ENCODE measurements at places on chromosomes 2 and 18. TPM values are rescaled to one million over a fixed set of nuclear protein-coding genes. Genes with fewer than 3 reads are reported as not detected.

Gene SERPINB11
- not detected for total RNA-seq

Gene IL36G
- not detected for total RNA-seq

Gene CHRNA1
- not detected for total RNA-seq

Gene FLACC1
- 0.63 TPM for total RNA-seq

Gene NYAP2
- not detected for total RNA-seq

Gene CHRNG
- total RNA-seq: not detected

DNA sequence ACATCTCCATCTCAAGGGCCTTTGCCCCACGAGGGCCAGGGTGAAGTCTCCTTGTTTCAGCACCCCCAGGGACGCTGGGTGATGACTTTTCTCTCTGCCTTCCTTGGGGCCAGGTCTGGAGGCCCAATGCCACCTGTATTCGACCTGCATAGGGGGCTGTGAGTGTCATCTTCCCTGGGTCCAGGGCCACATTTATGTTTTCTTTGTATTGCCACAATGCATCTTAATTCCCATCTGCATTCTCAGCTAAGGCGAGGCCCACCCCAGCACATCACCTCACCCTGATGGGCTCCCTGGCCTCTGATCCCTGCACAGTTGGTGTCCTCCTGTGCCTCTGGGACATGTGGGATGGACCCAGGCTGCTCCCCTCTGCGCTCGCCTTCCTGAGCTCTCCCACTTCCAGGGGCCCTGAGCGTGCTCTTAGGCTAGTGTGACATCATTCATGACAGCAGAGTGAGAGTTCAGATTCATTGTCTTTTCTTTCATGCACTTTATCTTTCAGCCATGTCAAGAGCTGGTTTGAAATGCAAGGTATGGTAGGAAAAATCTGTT, 122.0 kb upstream of the COPS8 start:
- H3K4me3 ChIP-seq: no peak overlapping the region
- H3K27me3 ChIP-seq: no peaks in the 10 kb centered on the region
- no peaks in the 10 kb centered on the region for H3K36me3 ChIP-seq
- H3K4me1 ChIP-seq: peaks cover 17% of the 10 kb centered on the region
- DNase-seq: no peak

DNA sequence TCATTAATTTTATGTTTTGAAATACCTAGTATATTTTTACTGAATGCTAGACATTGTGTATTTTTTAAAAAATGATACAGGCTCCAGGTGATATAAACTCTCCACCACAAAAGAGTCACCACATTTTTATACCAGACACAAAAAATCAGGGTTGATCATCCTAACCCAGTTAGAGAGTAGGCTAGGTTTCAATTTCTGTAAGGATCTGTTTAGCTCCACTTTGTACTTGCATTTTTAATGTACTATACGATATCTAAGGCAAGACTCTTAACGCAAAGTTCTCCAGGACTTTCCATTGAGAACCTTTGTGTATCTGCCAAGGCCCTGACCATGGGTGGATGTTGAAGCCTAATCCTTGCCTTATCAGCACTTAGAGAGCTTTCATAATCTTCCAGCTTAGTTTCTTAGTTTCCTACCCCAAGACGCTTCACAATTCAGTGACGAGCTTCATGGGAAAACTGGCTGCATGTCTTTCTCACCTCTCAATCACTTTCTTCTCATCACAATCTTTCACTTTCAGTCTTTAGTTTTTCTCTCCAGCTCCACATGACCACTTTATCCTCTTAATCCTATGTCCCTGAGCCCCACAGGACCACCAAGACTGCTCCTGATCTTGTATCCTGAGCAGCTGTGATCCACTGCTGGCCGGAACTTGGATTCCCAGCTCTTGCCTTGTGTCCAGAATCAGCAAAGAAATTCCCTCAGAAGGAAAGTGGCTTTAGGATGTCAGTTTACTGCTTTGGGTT, 635.8 kb downstream of the RNF144A start:
- DNase-seq: peak; percentile 14
- H3K27ac ChIP-seq: peak overlapping the region; percentile 57
- no peaks in the 10 kb centered on the region for H3K27me3 ChIP-seq
- no peaks in the 10 kb centered on the region for H3K36me3 ChIP-seq
- H3K4me3 ChIP-seq: peak overlapping the region; percentile 20

- no peak overlapping the region for H3K27ac ChIP-seq
- no peaks in the 10 kb centered on the region for H3K36me3 ChIP-seq
- no peak overlapping the region for H3K4me3 ChIP-seq
- H3K27me3 ChIP-seq: no peaks in the 10 kb centered on the region
- no peaks in the 10 kb centered on the region for H3K4me1 ChIP-seq
- no peak for DNase-seq
These were observed 90.8 kb downstream of the WDSUB1 start for GRCh38 chr2:159195697-159196096.

GRCh38 chr2:167575276-167575675, 672.1 kb downstream of the STK39 start:
- no peak overlapping the region for H3K27ac ChIP-seq
- no peaks in the 10 kb centered on the region for H3K36me3 ChIP-seq
- no peak overlapping the region for H3K4me3 ChIP-seq
- no peak for DNase-seq
- no peaks in the 10 kb centered on the region for H3K4me1 ChIP-seq

DNA sequence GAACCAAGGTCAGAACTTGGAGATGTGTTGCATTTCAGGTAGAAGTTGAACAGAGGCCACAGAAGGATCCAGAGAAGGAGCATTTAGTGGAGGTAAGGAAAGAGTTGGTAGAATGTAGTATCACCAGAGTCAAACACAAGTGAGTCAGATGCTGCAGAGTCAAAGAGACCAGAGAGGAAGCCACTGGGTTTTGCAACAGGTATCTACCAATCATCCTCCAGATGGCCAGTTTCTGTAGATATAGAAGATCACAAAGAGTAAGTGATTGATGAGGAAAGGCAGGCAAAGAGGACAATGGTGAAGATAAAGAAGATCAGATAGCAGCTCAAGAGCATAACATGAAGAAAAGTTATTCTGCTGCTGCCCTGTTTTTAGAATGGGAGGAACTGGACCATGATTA, 75.9 kb downstream of the GTF3C3 start:
- no peak overlapping the region for H3K4me3 ChIP-seq
- no peak overlapping the region for H3K27ac ChIP-seq
- no peaks in the 10 kb centered on the region for H3K27me3 ChIP-seq
- no peak for DNase-seq
- peaks cover 7% of the 10 kb centered on the region for H3K4me1 ChIP-seq

GRCh38 chr2:72846171-72847095, 20.6 kb upstream of the EXOC6B start:
- H3K36me3 ChIP-seq: no peaks in the 10 kb centered on the region
- H3K4me3 ChIP-seq: no peak overlapping the region
- H3K4me1 ChIP-seq: no peaks in the 10 kb centered on the region
- no peak overlapping the region for H3K27ac ChIP-seq
- no peak for DNase-seq
- H3K27me3 ChIP-seq: peaks cover 14% of the 10 kb centered on the region

GRCh38 chr18:62138461-62139235, 48.2 kb downstream of the PIGN start:
- no peak overlapping the region for H3K27ac ChIP-seq
- no peak overlapping the region for H3K4me3 ChIP-seq
- no peak for DNase-seq
- H3K36me3 ChIP-seq: peaks cover 5% of the 10 kb centered on the region

DNA sequence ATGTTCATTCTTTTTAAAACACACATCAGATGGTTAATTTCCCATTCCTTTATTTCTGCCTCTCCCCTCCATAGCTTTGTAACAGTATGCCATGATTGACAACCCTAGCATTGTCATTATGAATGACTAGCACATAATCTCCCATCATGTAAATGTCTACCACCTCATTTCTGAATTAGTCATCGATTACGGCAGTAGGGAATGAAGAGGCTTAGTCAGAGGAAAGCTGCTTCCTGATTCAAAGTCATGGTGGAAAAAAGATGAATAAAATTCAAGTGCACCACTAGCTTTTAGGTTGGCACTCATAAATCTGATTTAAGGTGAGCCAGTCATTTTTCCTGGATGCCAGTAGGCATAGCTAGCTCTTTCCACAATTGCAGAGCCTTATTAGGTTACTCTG, 19.1 kb upstream of the ACMSD start:
- H3K4me3 ChIP-seq: no peak overlapping the region
- DNase-seq: no peak
- no peaks in the 10 kb centered on the region for H3K36me3 ChIP-seq
- no peak overlapping the region for H3K27ac ChIP-seq

GRCh38 chr2:85042330-85042729, 71.4 kb downstream of the KCMF1 start:
- H3K4me1 ChIP-seq: no peaks in the 10 kb centered on the region
- no peaks in the 10 kb centered on the region for H3K27me3 ChIP-seq
- no peak overlapping the region for H3K4me3 ChIP-seq
- peaks cover 38% of the 10 kb centered on the region for H3K36me3 ChIP-seq
- no peak overlapping the region for H3K27ac ChIP-seq
- no peak for DNase-seq

DNA sequence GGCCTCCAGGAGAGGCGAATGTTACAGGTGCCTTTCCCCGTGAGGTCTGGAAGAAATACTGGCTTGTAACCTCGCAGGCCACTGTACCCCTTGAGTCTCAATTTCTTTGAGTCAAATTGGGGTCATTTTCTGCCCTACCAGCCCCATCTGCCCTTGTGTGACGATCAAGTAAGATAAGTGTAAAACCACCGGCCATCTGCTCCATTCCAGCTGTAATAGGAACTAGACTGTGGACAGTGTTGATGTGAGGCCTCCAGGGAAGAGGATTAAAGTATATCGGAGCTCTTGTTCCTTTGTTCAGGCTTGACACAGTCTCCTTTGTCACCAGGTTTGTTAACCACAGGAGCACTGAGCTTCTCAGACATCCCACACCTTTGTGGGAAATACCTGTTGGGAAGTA, 65.6 kb downstream of the MRPS9 start:
- H3K27ac ChIP-seq: no peak overlapping the region
- no peak for DNase-seq
- H3K4me1 ChIP-seq: no peaks in the 10 kb centered on the region
- H3K4me3 ChIP-seq: no peak overlapping the region
- H3K27me3 ChIP-seq: no peaks in the 10 kb centered on the region

DNA sequence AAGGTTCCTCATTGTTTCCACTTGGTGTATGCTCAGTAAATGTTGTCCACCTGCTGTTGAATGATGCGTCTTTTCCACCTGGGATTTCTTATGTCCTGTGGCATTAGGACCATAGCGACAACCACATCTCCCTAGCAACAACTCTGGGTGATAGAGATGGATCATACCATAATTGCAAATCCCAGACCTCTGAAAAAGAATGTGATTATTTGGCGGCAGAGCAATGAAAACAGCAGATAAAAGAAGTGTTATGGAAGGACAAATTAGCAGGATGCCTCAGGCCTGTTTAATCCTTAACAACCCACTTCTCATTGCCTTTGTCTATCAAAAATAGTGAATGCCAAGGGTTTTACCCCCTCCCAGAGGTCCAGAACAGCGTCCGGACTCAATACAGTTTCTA, 278.9 kb downstream of the TSN start:
- H3K4me1 ChIP-seq: no peaks in the 10 kb centered on the region
- H3K27ac ChIP-seq: no peak overlapping the region
- DNase-seq: no peak
- H3K27me3 ChIP-seq: peaks cover 10% of the 10 kb centered on the region

GRCh38 chr2:24259316-24259715, 84.5 kb downstream of the FAM228A start:
- H3K36me3 ChIP-seq: peaks cover 14% of the 10 kb centered on the region
- no peak for DNase-seq
- H3K27ac ChIP-seq: no peak overlapping the region
- H3K4me1 ChIP-seq: peaks cover 11% of the 10 kb centered on the region
- no peaks in the 10 kb centered on the region for H3K27me3 ChIP-seq

DNA sequence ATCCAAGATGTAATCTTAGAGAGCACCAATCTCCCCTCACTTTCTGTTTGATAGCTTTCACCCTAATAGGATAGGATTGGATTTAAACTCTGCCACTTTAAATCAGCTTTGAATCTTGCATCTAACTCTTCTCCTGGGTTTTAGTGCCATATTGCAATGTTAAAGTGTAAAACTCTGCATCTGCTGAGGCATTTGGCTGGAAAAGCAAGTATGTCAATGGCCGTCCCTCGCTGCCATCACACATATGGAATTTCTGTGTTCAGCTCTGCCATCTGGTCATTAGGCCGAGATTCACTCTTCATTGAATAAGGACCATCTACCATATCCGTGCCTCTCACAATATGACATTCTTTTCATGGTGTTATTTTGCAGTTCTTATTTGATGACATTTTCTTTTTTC, 728.1 kb upstream of the PIK3C3 start:
- H3K4me3 ChIP-seq: no peak overlapping the region
- no peaks in the 10 kb centered on the region for H3K36me3 ChIP-seq
- no peaks in the 10 kb centered on the region for H3K27me3 ChIP-seq
- no peak overlapping the region for H3K27ac ChIP-seq

DNA sequence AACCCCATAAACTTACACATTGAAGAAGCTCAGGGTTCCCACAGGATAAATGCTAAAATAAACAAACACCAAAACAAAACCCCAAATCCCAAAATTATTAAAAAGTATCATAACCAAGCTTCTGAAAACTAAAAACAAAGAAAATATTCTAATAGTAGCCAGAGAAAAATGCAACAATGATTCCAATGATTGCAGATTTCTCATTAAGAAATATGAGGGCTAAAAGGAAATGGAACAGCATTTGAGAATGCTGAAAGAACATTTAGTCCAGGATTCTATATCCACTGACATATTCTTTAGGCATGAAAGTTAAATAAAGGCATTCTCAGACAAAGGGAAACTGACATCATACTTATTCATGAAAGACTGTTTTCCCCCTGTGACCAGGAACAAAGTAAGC, 212.4 kb downstream of the SLC4A10 start:
- H3K27me3 ChIP-seq: peaks cover 3% of the 10 kb centered on the region
- H3K36me3 ChIP-seq: peaks cover 4% of the 10 kb centered on the region
- H3K4me1 ChIP-seq: no peaks in the 10 kb centered on the region
- H3K4me3 ChIP-seq: no peak overlapping the region
- no peak for DNase-seq
- H3K27ac ChIP-seq: no peak overlapping the region

DNA sequence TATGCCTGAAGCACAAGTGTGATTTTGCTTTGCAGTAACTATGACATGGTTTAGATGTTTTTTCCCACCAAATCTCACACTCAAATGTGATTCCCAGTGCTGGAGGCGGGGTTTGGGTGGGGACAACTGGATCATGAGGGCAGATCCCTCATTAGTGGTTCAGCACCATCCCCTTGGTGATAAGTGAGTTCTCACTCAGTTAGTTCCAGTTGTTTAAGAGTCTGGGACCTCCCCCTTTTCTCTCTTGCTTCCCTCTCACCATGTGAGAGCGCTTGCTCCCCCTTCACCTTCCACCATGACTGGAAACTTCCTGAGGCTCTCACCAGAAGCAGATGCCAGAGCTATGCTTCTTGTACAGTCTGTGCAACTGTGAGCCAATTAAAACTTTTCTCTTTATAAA, 102.9 kb downstream of the NBAS start:
- no peaks in the 10 kb centered on the region for H3K27me3 ChIP-seq
- H3K4me1 ChIP-seq: no peaks in the 10 kb centered on the region
- DNase-seq: no peak
- H3K36me3 ChIP-seq: peaks cover 30% of the 10 kb centered on the region

DNA sequence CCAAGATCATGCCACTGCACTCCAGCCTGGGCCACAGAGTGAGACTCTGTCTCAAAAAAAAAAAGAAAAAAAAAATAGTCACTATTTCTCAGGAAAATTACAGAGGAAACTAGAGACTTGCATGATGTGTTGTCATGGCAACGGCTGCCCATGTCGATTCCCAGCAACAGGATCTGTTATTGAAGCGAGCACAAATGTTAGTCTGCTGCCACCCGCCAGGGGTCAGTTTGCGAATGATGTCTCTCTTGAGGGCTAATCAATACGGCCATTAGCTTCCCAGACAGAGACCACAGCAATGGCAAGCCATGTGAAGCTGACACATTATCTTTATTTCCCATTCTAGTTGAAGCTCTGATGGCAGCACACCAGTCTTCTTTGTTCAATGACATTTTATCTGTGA, 32.4 kb upstream of the ACYP2 start:
- no peaks in the 10 kb centered on the region for H3K27me3 ChIP-seq
- peaks cover 6% of the 10 kb centered on the region for H3K4me1 ChIP-seq
- no peak overlapping the region for H3K27ac ChIP-seq
- no peak overlapping the region for H3K4me3 ChIP-seq
- no peak for DNase-seq
